ENCODE measurements at places on chromosomes 2 and 18.

- DNase-seq: peak; percentile 74
Measured at GRCh38 chr2:61470122-61470951, 550 bp downstream of the USP34 start.

DNA sequence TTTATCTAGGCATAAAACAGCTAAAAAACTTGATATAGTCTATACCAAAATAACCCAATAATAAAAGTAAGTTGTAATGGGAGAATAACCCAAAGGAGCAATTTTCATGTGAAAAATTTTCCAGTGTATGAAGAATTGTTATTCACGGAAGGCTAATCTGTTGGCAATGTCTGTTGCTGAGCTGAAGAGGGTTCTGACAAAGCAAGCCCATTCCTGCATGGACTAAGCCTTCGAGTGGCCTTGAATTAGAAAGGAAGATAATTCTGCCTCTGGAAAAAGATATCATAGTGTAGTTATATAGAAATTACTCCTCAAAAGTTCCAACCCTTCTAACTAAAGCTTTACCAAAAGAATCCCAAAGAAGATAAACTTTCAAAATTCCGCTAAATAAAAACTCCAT, 101.5 kb downstream of the MAP2 start:
- no peak for DNase-seq

GRCh38 chr2:28952836-28953211, 28.3 kb upstream of the TOGARAM2 start:
- DNase-seq: no peak

GRCh38 chr2:17164550-17164949, 353.7 kb downstream of the RAD51AP2 start:
- no peak for DNase-seq

GRCh38 chr2:105617631-105618350, 126.9 kb upstream of the NCK2 start:
- DNase-seq: no peak

DNA sequence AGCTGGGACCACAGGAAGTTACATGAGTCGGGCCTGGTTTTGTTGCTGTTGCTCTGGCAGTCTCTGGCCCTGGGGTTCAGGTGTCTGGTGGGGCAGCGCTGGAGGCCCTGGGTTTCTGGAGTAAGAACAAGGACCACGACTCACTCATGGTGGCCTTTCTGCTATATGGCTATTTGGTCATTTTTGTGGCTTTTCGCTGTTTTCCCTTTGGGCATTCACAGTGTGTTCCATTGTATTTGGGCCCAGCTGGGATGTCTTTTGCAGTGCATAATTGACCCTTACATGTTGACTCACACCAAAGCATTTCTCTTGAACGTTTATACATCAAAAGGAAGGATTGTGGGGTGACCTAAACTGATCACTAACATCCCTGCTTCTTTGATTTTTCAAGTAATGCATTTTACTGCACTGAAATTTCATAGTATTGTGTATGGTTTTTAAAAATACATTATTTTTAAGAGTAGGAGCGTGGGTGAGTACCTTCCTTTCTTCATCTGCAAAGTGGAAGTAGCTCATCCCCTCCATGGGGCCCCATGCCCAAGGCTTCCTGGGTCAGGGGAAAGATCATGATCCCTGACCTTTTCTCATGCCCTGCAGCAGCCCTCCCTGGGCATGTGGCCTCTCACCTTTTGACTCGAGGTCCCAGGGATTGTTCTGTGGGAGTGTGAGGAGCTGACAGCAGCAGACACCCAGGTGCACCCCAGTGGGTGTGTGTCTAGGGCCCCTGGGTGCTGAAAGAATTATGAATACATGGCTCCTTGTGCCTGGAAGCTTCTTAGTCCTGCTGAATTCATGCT, 225.5 kb downstream of the AGAP1 start:
- DNase-seq: no peak

GRCh38 chr2:213046431-213046830, 105.0 kb downstream of the IKZF2 start:
- DNase-seq: no peak

GRCh38 chr2:195898505-195899191, 170.0 kb downstream of the DNAH7 start:
- no peak for DNase-seq

DNA sequence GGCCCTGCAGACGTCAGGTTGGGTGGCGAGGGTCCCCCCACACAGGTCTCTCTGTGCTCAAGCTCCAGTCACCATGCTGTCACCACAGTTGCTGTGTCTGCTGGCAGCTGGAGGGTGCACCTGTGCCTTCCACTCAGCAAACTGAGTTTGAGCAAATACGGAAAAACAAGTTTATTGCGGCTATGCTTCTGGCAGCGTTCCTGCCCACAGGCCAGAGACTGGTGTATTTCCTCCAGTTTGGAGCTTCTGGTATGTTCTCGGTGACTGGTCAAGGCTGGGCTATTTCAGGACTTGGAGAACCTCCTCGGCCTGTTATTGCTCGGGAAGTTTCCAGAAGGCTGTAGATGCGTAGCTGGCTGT, 132.6 kb downstream of the SEPTIN10 start:
- no peak for DNase-seq

DNA sequence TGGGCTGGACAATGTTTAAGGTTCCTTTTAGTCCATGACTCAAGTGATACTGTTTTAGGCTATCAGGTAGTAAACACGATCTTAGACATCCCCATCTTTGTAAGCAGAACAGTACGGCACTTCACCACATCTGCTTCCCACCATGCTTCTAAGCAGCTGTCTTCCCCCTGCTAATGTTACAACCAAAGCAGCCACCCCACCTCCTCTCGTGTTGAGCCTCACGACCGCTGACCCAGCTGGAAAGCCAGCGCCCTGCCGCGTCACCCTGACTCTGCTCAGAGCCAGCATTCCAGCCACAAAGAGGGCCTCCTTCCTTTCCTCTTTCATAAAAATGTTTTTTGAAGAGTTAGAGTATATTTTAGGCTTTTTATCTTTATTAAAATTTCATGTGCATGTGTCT, 9.4 kb downstream of the MTERF4 start:
- DNase-seq: no peak

DNA sequence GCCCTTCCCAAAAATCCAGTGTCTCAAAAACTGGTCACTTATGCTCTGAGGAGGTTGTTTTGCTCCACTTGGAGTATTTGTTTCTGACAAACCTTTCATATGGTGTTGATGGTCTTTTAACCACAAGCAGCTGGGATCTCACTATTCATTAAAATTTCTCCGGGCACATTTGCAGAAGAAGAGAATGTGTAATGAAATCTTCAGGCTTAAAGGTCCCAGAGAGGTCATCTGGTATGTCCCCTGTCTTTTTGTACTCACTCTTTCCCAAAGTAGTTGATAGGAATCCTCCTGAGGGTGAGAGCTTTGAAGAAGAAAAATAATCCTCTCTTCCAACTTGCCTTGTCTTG, 430.8 kb downstream of the SETBP1 start:
- DNase-seq: no peak

DNA sequence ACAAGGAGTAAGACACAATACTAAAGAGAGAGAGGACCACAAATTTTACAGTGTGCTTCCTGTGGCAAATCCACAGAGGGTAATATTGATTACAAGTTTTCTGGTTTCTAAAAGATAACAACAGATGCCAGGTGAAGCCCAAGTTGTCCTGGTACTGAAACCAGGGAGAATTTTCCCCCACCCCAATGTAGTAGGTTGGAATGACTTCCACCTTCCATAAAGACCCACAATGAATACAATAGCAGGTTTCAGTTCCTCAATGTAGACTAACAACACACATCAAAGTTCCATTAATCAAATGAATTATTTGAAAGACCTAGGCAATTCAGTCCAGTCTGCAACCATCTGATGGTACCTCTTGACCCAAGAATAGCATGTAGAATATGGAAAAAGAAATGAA, 44.0 kb upstream of the TMEM247 start:
- DNase-seq: no peak

GRCh38 chr2:164479460-164479859, 141.8 kb downstream of the GRB14 start:
- DNase-seq: no peak

- no peak for DNase-seq
Measured at GRCh38 chr2:127034051-127034450, 72.9 kb downstream of the BIN1 start.

DNA sequence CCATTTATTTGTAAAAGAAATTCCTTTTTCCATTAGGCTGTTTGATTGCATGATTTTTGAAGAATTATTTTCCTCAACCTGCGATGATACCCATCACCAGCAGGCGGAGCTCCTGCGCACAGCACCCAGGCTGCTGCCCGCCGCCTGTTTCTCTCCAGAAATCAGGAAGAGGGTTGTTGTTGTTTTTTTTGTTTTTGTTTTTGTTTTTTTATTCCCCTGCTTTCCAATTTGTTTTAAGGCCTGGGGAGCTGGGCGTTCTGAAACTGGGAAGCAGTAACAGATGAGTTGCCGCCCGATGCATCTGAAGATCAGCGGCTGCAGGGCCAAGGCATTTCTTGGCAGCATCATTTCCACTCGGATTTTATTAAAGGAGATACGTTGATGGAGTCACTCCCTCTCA, 132.1 kb downstream of the MBP start:
- DNase-seq: peak; percentile 67

DNA sequence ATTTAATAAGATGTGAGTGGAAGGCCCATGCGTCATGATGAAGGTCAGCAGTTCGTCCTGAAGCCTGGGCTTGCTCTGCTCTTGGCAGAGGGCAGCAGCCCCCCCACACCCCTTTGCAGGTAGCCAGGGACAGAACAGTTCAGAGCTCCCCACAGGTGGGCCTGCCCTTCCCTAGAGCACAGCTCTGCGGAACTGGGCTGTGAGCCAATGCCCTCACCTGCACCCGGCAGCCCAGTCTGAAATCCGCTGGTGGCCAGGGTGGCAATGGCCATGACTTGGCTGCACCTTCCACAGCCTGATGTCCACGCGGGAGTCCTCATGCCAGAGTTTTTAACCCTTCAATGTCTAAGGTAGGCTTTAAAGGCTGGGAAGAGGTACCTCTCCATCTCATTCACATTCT, 136.7 kb downstream of the ACKR3 start:
- DNase-seq: no peak

DNA sequence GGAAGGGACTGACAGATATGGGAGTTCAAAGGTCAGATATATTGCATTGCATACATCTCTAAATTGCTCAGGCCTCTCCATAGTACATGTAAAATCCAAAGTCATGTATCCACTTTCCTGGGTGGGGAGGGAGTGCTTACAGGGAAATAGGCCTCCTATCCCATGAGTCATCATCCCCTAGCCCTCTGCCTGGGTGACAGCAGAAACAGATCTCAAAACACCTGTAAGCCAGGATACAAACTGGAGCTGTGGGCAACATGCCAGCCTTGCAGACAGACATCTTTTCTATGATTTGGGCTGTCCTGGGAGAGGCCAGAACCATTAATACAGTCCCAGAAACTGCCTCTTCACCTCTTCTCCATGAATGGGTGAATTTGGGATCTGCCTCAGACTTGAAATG, 4.8 kb downstream of the ALK start:
- no peak for DNase-seq

DNA sequence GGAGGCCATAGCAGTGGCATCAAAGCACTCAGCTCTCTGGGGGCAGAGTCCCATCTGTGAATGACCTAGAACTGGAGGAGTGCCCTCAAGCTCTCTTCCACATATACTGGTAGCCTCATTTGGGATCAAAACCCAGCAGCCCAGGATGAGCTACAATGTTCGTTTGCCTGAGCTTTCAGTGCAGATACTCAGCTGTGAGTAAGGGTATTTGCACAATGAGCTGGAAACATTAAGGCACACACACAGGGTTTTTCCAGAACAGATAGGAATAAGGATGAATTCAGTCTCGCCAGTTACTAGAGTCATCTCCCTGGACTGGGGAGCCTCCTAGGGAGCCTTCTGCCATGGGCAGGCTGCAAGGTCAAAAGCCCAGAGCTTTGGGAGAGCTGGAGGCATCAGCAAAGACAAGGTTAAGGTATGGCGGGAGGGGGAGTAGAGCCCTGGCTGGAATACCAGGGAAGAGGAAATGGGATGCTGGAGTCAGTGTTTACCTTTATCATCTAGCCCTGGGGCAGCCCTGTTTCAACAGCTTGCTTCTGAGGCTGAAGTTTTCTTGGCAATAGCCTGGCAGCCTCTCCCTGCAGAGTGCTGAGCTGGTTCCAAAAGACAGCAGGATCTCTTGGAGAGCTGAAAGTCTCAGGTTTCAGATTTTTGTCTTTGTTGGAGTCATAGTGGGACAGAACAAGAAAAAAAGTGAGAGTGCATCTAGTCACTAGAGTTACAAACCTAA, 187.7 kb downstream of the LOXHD1 start:
- DNase-seq: no peak
